ENCODE measurements at places on chromosomes 11 and 22.

- DNase-seq = no peak
Measured at GRCh38 chr11:84722583-84723108, 904.5 kb downstream of the DLG2 start.

DNA sequence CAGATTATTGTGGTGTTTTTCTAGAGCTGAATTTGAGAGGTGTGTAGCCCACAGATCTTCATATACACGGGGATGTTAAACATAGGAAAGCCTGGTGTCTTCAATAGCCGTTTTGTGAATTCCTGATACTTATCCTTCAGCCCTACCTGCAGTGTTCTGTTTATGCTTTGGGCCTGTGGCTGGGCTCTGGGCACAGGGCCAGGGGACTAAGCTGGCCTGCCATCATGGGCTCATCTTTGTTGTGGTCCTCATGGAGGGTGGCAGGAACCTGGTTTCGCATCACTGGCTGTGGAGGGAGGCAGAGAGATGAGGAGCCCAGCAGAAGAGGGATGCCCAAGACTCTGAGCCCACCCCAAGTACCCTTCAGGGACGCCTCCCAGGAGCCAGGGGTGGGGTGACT, 112.4 kb downstream of the CACNA1I start:
- DNase-seq = no peak

DNA sequence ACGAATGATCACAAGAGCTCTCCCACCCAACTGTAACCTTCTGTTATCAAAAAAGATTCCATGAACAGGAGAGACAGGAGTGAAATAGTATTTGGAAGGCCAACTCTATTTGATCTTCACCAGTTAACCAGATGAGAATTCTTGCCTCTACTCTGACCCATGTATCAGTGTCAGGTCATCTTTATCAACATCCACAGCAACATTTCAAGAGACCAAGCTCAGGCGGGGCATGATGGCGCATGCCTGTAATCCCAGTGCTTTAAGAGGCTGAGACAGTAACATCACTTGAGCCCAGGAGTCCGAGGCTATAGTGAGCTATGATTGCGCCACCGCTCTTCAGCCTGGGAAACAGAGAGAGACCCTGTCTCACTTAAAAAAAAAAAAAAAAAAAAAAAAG, 62.3 kb downstream of the GAB2 start:
- DNase-seq = no peak

DNA sequence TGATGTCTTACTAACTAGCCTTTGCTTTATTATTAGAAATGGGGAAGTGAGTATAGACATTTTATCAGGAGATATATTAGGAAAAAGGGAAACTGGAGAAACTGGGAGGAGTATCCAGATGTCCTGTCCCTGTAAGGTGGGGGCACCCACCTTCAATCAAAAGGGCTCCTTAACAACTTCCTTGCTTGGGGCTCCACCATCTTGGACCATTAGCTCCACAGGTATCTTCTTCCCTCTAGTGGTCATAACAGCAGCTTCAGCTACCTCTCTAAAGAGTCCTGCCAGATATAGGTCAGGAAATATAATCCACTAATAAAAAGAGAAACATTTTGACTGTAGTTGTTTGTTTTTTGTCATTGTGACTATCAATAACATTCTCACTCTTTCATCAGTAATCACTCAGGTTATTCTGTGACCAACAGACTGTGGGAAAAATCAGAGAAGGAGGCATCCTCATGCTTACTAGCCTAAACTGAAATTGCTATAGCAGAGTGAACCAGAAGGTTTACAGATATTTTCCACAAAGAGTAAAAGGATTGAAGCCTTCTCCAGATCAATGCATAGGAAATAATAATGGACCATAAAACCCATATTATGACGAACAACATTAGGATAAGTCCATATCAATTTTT, 10.4 kb downstream of the OR51B4 start:
- no peak for DNase-seq

DNA sequence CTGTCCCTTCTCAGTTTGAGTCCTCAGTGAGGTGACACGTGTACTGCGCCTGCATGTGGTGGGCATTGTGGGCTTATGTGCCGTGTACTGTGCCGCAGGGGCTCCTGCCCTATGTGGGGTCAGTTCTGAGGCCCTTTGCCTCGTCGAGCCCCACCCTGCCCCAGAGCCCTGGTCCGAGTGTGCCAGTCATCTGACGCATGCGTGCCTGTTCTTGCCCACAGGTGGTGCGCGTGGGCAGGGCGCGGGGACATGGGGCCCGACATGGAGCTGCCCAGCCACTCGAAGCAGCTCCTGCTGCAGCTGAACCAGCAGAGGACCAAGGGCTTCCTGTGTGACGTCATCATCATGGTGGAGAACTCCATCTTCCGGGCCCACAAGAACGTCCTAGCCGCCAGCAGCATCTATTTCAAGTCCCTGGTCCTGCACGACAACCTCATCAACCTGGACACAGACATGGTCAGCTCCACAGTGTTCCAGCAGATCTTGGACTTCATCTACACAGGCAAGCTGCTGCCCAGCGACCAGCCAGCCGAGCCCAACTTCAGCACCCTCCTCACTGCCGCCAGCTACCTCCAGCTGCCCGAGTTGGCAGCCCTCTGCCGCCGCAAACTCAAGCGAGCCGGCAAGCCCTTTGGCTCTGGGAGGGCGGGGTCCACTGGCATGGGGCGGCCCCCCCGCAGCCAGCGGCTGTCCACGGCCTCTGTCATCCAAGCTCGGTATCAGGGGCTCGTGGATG, 22.3 kb upstream of the TMEM191C start:
- DNase-seq = no peak

- no peak for DNase-seq
Measured at GRCh38 chr11:59801981-59802638, 8.5 kb downstream of the MRPL16 start.

- no peak for DNase-seq
Measured at GRCh38 chr11:63869171-63869591, 30.3 kb downstream of the MARK2 start.

DNA sequence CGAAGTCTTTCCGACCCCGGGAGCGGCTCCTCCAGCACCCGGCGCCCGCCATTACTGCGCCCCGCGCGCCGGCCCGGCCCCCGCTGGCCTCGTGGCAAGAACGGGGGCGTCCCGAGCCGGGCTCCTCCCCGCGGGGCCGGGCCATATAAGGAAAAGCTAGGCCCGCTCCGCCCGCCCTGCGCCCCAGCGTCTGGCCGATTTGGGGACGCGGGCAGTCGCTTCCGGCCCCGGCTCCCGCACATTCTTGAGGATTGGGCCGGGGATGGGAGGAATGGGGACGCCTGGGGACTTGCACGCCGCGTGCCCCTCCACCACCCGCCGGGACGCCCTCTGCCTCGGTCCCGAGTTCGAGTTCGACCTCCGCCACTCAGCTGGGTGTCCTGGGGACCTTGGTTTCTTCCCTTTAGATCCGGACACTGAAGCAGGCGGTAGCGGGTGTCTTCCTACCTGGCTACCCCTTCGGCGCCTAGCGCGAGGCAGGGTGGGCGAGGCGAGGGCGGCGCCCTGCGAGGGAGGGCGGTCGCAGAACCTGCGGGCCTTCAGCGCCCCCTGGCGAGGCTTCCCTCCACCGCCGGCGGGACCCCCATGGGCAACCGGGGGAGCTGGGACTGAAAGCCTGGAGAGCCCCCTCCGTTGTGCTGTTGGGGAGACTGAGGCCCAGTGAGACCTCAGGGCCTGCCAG, 3.8 kb downstream of the SMTN start:
- DNase-seq = no peak

- DNase-seq = no peak
Measured at GRCh38 chr11:91303749-91304148, 920.9 kb upstream of the FAT3 start.

DNA sequence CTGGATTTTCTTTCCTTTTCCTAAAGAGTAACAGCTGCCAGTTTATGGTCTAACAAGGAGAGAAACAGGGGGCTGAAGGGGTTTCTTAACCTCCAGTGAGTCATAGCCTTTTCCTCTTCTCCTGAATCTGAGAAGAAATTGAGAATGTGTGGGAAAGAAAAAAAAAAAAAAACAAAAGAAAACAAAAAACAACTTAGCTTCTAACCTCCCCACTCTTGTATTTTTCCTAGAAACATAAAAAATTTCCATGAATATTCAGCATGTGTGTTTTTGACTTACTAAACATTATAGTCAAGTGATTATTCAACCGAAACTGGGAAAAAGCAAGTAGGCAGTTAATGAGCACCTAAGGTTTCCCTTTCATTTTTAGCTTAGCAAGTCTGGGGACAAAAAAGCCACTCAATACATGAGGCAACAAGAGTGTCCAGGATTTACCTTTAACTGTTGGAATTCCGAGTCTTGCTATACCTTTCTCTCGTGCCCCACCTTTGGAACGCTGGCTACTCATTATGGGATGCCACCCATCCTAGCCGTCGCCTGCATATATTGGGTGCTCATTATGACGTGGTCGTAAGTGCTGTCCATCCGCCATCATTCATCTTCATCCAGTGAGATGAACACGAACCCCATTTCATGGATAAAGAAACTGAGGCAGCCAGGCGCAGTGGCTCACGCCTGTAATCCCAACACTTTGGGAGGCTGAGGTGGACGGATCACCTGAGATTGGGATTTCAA, 2.4 kb downstream of the ASPHD2 start:
- DNase-seq = no peak

DNA sequence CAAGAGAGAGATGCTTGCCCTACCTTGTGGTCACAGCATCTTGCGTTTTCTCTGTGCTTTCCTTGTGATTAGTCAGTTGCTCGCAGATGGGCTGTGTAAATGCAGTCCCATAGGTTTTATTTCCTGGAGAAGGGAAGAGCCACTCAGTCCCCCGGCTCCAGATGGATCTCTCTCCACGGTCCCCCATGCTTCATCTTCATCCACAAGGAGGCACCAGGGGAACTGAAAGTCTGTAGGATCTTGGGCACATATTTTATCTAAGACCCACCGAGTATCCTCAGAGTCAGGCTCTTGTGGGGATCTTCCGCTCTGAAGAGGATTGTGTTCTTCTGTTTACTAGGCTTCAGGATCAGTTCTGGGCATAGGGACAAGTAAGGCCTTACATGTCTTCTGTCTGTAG, 66.8 kb upstream of the E2F8 start:
- no peak for DNase-seq

GRCh38 chr11:9626496-9627394, 37.1 kb upstream of the SWAP70 start:
- no peak for DNase-seq

GRCh38 chr11:112320668-112321067, 60.0 kb upstream of the PLET1 start:
- no peak for DNase-seq

DNA sequence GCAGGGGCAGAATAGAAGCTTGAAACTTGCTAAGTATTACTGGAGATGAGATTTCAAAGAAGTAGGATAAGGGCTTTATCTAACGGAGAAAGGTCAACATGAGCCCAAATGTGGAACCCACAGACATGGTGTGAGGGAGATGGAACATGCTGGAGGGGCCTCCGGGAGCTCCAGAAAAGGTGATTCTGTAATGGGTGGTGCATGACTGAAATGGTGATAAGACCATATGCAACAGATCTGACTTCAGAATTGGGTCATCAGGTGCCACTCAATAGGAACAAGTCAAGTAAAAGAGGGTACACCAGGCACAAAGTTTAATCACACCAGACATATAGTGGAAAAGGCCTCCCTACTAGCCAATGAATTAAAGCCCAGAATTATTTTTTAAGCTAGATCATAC, 7.9 kb upstream of the CEP295 start:
- DNase-seq = no peak

- no peak for DNase-seq
Measured at GRCh38 chr22:36386900-36387708, 663 bp downstream of the MYH9 start.

GRCh38 chr11:1149545-1149944, 8.2 kb upstream of the MUC5AC start:
- DNase-seq = no peak

DNA sequence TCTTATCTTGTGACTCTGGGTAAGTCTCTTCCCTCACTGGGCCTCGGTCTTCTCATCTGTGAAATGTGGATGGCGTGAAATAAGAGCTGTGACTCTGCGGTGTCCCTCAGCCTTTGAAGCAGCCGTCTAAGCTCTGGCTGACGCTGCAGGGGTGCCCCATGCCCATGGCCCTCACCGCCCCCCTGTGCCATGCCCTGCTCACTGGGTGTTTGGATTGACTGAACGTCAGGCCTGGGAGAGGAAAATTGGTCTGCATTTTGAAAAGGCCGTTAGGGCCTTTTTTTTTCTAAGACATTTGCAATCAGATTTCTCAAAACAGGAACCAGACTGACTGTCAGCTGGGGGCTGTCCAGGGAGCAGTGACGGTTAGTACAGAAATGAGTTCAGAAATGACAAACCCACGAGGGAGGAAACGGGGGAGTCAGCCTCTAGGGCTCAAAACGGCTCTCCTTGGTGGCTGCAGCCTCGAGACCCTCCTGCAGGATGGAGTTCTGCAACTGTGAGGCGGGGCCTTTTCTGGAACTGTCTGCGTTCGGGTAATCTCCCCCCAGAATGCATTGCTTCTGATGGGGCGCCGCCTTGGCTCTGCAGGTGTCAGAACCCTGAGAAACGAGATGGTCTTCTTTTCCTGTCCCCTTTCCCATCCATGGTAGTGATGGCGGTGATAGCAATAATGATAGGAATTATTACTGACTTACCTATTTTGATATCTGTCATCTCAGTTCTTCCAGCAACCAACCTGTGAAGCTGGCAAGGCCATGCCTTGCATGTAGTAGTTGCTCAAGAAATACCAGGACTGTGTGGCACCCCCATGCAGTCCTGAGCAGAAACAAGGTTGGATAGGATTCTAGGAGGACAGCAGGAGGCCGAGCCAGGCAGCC, 2.0 kb downstream of the GRK2 start:
- DNase-seq = peak; percentile 89

GRCh38 chr11:73019449-73019848, 122.7 kb downstream of the FCHSD2 start:
- DNase-seq = no peak

GRCh38 chr11:120086651-120087050, 51.3 kb downstream of the TRIM29 start:
- no peak for DNase-seq

GRCh38 chr22:33918676-33919365, 1.5 kb downstream of the LARGE1 start:
- DNase-seq = no peak

DNA sequence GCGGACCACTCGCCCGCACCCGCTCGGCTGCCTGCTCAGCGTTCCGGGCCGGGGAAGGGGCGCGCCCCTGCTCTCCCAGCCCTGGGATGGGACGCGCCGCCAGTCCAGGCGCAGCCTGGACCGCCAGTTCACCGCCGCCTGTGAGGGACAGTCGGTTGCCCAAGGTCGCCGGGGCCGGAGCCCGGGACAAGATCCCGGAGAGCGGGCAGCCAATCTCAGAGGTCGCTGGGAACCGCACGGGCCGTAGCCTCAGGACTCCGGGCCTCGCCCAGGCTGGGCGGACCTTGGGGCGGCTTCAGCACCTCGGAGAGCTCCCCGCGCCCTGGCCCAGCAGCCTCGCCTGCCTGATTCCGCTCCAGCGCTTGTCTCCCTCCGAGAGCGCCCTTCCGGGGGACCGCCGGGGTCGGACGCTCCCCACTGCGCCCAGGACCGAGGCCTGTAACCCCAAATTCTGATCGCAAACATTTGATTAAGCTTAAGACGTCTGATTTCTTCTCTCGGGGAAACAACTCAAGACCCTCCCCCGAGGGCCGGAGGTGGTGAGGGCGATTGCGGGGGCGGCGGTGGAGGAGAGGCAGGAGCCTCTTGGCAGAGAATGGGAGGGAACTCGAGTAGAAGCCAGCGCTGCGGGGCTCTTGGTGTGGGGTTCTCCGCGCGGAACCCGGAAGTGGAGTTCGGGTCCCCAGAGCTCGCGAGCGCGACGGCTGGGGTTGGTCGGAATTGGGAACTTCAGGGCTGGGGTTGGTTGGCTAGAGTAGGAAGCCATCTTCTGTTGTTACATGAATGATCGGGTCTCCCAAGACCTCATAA, 1.1 kb upstream of the CHRM4 start:
- DNase-seq = no peak

GRCh38 chr11:31826536-31827438, 15.7 kb upstream of the PAX6 start:
- DNase-seq = no peak

- DNase-seq = no peak
Measured at GRCh38 chr22:44184006-44184405, 3.3 kb downstream of the PARVG start.

Data from SIG-M5 (cell line).